Left ventricle myocardium superior (tissue), 1 donor: ENCODE measurements at places on chromosomes 1 and 21. TPM values are rescaled to one million over a fixed set of nuclear protein-coding genes. Genes with fewer than 3 reads are reported as not detected.

- no peak for DNase-seq
Measured at GRCh38 chr1:4658643-4659628, 4.5 kb downstream of the AJAP1 start.

DNA sequence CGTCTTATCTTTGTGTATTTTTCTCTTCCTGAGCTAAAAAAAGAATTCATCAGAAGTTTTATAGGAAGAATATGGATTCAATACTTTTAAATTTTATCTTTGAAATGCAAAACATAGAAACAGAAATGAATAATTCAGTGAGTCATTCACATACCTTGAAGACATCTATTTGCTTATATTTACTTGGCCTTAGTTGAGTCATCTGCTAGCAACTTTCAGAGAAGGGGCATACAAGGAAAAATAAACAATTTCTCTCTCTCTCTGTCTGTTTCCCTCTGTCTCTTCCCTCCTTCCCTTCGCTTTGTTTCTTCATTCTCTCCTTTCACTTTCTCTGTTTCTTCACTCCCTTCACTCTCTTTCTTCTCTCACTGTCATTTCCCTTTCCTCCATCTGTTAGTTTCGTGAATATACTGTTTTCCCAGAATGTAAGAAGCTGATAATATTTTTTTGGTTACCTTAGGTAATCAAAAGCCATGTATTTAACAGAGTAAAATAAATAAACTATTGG, 477.2 kb downstream of the BRINP3 start:
- no peak for DNase-seq

DNA sequence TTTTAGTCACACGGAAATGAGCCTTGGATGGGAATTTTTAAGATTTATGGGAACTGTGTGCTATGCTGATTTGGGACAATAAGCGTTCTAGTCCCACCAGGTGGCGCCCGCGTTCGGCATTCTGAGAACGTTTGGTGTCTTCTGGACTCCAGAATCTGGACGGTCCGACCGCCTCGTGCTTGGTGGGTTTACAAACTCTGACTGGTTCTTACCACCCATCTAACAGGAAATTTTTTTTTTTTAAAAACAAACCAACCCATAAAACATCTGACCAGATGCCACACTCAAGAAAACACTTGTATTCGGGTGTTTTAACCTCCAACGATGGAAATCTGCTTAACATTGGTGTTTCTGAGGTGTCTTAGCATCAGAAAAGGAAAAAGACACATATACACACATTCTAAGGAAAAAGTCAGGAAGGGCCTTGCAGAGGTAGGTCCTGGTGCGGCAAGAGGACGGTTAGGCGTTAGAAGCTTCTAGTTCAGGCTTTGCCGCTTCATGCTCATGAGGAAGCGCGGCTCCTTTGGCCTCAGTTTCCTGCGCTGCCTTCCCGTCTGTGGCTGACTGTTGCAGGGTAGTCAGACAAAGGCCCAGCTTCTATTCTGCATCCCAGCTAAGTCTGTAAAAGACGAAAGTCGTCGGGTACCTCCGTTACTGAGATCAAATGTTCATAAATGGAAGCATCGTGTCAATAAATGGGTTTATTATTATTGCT, 814 bp upstream of the DYRK3 start:
- peak; percentile 97 for DNase-seq

ERICH3 gene
- total RNA-seq, result not detected

GRCh38 chr1:3892748-3893147, 7.3 kb downstream of the C1orf174 start:
- peak; percentile 70 for DNase-seq

DNA sequence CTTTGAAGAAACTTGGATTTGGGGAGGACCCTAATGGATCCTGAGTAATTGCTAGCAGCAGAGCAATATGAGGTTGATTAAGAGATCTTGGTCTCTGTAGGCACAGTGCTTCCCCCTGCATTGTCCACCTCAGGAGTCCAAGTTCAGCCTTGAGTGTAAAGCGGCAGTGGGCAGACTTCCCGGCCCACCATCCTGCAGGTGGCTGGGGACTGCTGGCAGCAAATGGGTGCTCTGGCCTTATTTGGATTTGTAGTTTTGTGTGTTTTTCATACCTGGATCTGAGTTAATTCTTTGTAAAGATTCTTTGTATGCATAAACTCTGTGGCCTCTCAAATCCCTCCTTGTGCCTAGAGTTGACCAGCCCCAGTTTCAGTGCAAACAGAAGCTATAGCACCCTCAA, 7.6 kb downstream of the BARHL2 start:
- DNase-seq, result no peak

OR2T11 gene
- total RNA-seq, result not detected

GRCh38 chr21:23936224-23936623, 1671.1 kb downstream of the MRPL39 start:
- DNase-seq, result no peak

KRTAP7-1 gene
- total RNA-seq, result not detected

DNA sequence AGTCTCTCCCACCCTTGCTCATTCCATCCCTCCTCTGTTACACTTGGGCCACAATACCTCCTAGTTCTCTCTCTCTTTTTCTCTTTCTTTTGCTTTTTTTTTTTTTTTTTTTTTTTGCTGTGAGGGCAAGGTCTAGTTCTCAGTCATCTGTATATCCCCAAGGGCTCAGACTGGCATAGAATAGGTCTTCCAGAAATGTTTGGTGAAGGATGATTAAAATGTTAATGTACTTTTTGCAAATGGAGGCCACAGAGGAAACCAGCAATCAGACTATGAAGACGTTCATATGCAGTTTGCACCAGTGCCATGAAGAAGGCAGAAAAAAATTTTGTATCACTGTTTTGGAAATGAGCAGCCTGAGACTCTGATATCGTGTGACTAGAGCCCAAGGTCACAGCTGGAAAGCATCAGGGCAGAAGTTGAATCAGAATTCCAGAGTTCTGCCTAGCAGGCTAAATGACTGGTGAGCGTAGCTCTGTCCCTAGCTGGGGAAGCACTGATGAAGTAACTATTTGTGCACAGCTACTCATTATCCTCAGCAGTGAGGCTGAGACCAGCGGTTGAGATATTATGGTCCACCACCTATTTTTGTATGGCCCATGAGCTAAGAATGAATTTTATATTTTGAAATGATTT, 186.5 kb downstream of the TGFBR3 start:
- no peak for DNase-seq

DNA sequence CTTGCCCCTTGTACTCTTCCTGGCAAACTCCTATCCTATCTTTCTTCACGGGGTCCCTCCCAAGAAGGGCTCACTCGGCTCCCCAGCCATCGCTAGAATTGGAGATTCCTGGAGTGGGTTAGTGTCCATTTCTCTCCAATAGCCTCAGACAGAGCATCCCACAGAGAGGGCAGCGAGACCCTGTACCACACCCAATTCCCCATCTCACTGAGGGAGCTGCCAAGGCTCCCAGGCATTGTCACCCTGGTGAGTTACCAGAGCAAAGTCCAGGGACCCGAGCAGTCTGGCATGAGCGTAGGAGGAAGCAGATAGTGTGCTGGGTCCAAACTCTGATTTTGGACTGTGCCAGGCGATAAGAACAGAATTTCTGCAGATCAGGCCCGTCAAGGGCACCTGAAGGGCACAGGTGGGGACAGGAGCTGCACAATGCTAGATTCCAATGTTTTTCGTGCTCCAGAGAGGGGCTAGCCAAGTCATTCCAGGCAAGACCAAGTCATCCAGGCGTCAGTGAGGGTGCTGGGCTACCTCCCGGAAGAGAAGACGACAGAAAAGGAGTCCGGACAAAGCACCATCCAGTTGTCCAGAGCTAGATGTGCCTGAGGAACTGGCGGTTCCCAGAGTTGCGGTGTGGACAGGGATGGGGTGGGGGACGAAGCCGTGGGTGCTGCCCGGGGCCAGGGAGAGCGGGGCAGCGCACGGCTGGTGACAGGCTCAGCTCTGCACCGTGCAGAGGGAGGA, 15.3 kb downstream of the AKR7A3 start:
- no peak for DNase-seq

DNA sequence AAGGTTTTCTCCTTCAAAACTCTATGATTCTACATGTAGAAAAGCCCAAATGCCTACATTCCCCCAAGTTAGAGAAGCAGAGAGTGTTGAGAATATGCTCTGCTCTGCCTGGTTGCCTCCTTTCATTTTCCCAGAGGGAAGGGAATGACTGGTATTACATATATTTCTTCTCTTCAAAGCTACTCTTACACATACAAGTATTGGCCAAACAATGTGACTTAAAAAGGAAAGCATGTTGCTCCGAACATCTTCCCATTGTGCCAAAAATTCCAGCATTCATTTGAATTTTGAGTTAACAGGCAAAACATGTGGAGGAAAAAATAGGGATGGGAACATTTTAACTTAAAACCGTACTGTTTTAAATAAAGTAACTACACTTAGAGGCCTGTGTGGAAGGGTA, 125.2 kb downstream of the COQ8A start:
- no peak for DNase-seq

GRCh38 chr1:166283190-166283589, 116.4 kb upstream of the FAM78B start:
- DNase-seq, result no peak

GJA9 gene
- total RNA-seq, result not detected

DNA sequence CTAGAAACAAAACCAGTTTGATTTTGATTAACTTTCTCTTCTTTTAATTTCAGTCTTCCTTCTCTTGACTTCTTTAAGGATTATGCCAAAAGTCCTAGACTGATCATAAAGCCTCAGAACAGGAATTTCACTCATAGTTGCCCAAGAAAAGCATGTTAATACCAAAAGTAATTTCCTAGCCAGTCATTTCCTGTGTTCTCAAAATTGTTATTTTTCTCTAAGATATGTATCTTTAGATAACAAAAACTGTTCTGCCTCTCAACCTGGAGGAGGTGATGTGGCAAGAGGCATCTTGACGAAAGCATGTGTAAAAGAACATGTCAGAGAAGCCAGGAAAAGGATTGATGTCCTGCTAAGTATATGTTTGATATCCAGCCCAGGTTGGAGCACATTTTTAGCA, 78.0 kb upstream of the IPO9 start:
- no peak for DNase-seq

DNA sequence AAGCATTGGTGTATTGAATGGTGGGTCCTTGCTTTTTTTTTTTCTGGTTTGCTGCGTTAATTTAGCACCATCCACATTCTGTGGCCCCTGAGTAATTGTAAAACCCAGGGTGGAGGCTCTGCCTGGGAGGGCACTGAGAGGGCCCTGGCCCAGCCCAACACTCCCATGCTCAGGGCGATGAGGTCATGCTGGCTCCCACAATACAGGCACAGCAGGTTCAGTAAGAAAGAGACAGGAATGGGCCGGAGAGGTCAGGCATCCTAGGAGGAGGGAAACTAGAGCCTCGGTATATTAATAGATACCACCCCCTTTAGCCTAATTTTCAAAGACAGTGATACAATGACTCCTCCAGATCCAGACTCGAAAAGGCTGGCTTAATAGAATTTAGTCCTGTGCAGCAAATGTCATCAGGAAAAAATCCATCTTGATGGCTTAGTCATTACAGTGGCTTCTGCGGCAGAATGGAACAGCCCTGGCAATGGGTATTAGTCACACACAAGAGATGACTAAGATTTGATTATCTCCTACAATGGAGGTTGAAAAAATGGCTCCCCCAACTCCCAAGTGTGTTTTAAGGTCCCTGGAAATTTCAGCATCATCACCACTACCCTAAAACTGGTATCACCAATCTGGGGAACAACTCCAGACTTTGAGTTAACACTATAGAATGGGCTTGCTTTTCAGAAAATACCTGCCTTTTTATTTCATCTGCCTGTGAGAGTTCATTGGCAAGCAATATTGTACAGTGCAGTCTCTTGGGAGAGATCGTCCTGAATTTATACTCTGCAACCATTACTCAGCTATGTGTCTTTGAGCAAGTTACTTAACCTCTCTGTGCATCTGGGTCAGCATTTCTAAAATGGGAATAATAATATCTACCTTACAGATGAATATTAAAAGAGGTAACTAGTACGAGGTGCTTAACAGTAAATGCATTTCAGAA, 43.9 kb upstream of the LYST start:
- DNase-seq, result no peak

ACTN2 gene
- total RNA-seq, result 2,394 TPM

DNA sequence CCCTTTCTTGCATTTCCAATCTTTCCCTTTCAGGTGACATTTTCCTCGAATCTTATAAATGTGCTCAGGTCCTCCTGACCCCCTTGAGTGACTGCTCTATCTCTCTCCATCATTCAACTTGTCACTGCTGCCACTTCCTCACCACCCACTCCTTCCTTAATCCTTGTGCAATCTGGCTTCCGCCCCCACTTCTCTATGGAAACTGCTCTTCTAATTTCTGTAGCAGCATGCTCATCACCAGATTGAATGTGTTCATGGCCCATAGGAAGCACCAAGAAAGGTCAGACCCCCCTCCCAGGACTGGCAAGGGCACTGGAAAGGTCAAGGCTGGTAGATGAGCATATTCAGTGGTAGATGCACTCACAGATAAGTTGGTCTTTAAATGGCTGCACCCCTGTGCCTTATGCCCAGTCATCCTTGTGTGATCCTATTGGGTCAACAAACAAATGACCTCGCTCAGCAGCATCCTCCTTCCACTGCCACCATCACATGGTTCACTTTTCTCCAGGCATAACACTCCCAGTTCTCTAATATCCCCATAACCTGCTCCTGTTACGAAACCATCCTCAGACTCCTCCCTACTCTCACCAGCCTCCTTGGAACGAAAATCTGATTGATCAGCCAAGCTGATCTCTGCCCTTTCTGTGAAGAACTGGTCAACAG, 288.5 kb upstream of the POU3F1 start:
- no peak for DNase-seq

C1orf87 gene
- not detected for total RNA-seq
